GM20000 (cell line): ENCODE measurements at places on chromosomes 2 and 18.

GRCh38 chr2:214995926-214996670 lies 142.3 kb downstream of the ABCA12 start:
- peak; percentile 51 for DNase-seq

DNA sequence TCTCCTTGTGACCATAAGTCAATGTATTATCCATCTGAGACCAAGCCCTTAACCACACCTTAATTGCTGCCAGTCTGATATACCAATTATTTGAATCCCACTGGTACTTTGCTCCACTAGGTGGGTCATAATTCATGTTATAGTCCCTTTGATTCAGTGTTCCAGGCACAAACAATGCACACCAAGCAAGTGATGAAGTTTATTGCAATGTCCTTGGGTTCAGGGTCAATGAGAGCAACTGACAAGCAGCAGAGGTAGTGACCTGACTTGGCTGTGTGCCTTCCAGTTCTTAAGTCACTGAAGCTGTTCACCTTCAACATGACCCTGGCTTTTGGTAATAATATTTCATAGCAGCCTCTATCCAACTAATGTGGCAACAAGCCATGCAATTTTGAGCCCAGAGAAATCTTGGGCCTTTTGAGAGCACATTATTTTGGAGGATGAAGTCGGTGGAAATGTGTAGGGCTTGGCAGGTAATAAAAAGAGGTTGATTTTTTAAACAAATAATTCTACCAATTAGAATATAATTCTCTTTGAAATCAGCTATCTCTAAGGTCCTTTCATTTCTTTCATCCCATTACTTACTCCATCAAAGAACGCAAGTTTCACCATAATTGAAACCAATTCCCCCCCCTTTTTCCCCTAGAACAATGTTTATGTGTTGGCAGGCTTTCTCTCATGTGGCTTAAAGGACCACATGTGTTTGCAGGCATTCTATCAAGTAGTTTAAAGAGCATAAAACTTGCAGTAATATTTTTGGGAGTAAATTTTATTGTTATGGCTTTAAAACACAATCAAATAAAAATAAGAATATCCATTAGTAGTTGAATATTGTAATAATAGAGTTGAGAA lies 3.1 kb upstream of the CPO start:
- no peak for DNase-seq

GRCh38 chr2:235553291-235553690 lies 59.4 kb downstream of the AGAP1 start:
- no peak for DNase-seq

DNA sequence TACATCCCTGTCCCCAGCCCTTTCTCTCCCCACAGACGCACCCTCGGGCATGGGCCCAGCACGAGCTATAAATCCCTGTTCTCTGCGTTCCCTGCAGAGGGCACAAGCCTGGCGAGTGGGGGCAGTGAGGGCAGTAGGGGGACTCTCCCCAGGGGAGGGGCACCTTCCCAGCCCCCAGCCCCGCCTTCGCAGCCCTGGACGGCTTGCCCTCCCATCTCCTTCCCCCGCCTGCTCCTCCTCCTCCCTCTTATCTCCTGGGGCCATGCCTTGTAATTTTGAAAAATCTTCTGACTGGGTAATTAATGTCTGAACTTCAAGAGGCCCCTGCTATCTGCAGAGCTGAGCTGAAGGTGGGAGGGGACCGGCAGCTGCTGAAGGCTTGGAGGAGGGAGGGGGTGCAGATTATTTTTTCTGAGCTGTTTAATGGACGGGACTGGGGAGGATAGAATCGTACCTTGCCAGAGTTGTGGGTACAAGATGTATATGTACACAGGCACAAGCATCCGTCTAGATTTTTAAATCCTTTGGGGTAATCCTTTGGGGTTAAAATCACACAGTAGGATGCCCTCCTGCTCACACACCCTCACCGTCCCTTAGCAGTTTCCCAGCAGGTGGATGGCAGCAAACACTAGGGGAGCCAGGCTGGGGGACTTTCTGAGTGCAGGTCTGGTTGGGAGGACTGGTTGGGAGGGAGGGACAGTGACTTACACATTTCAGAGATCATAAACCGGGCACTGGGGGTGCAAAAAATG lies 121.9 kb downstream of the SMAD7 start:
- no peak for DNase-seq

DNA sequence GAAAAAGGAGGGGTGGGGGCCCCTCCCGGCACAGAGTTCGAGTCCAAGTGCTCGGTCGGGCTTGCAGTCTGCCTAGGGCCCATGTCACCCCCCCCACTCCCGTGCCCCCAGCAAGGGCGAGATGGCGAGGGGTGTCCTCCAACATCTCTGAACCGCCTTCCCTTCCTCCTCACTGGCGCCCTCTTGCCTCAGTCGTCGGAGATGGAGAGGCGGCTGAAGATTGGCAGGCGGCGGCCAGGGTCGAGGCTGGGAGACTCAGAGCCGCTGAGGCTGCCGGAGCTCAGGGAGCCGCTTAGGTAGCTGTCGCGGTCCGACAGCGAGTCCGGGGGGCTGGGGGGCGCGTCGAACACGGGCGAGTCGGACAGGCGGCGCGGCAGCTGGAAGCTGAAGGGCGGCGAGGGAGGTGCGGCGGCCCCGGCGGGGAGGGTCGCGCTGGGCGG lies 2.3 kb downstream of the ZFP36L2 start:
- DNase-seq = peak; percentile 66

DNA sequence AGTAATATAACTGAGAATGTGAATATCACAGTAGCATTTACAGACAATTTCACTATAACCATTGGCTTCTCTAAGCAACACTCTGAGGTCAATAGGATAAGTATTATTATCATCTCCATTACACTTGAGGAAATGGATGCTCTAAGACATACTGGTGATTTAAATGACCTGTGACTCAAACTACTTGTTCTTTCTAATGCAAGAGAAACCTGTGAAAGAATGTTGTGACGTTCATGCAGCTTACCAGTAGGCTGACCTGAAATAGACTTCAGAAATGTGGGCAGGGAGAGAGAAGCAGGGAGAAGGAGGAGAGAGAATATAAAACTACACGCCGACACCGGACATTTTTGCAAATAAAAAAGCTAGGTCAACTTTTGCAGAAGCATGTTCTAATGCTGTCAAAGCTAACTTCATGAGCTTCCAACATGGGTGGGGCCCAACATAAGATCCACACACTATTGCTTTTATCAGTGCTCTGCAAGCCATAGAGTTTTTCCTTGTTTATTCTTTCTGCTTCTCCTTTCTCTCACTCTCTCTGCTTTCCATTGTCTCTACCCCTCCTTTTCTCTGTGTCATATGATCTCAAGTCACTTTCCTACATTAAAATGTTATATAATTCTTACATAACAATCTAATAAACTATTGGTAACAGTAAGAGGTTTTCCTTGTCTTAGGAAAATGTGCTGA lies 217.6 kb upstream of the FN1 start:
- DNase-seq = no peak

GRCh38 chr2:233708942-233709341 lies 3.8 kb upstream of the UGT1A5 start:
- no peak for DNase-seq

GRCh38 chr2:29983308-29983707 lies 61.9 kb upstream of the ALK start:
- no peak for DNase-seq

DNA sequence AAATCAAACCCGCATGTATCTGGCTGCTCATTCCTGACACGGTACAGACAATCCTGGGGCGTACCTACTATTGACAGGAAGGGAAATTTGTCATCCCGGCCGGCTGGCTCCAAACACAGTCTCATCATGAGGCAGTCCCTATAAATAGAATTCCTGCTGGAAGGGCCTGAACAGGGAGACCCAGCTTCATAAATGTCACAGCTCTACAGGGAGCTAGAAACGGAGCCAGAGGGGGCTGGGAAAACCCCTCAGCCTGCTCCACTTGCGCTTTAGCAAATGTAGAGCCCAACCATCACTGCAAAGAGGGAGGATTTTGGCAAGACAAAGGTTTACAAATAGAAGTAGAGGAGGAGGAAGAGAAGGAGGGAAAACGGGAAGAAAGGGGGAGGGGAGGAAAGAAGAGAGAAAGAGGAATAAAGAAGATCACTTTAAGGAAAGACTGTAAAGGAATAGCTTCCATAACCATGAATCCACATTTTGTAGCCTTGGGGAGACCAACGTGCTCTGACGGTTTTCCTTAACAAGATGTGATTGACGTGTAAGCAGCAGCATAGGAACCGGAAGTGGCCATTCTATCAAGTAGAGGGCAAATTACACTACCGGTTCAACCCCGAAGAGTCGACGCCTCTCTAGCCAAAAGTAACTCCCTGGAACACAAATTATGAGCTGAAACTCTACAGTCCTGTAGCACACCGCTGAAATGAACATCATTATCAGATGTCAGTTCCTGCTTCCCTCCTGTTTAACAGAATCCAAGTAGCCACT lies 56.8 kb upstream of the TTN start:
- no peak for DNase-seq

- DNase-seq = no peak
Observed at GRCh38 chr2:191231995-191232394, 13.2 kb upstream of the MYO1B start.

GRCh38 chr2:20333738-20334137 lies 16.9 kb downstream of the PUM2 start:
- DNase-seq = no peak

GRCh38 chr18:50644807-50645206 lies 84.9 kb downstream of the MAPK4 start:
- no peak for DNase-seq

- no peak for DNase-seq
Observed at GRCh38 chr2:86026744-86027065, 79.0 kb downstream of the POLR1A start.

DNA sequence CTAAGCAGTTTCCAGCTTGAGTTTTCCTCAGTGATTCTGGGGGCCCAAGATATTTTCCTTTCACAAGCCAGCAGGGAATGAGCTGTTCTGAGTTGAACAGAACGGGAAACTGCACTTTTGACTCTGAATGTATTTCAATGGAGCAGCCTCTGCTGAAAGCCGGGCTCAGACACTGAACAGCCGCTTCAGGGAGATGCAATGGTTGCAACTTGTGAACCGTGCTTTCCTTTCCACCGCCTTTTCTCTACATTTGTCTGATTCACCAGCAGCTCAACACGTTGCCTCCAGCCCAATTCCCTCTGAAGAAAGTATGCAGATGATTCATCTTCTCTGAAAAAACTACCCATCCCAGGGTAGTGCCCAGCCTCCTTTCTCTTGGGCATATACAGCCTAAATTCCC lies 119.3 kb upstream of the PKDCC start:
- DNase-seq = no peak

- DNase-seq = no peak
Observed at GRCh38 chr2:239638376-239638775, 237.6 kb upstream of the HDAC4 start.

DNA sequence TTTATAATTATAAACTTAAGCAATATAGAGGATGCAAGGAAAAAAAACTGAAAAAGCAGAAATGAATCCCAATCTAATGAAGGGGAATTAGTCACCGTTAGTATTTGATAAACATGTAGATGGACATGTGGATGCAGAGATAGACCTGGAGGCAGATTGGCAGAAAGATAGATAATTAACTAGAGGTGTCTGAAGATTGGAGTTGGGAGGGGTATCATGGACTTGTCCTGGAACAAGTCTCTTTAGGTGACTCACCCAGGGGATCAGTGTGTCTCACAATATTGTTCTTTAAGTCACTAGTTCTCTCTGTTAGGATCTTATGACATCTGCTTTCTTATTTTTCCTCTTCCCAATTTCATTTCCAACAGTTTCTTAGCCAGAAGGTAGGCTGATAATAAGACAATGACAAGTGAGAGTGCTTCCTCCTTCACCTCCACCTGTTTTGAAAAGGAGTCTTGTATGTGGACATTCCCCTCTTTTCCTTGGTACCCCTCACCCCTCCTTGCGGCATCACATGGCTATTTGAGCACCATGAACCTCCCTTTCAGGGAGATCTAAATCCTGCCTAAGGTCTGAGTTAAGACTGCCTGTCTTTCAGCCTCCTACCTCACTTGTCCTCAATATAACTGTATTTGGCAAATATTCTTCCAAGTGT lies 987.7 kb downstream of the TSN start:
- no peak for DNase-seq

GRCh38 chr2:105032476-105032875 lies 5.4 kb upstream of the MRPS9 start:
- no peak for DNase-seq

DNA sequence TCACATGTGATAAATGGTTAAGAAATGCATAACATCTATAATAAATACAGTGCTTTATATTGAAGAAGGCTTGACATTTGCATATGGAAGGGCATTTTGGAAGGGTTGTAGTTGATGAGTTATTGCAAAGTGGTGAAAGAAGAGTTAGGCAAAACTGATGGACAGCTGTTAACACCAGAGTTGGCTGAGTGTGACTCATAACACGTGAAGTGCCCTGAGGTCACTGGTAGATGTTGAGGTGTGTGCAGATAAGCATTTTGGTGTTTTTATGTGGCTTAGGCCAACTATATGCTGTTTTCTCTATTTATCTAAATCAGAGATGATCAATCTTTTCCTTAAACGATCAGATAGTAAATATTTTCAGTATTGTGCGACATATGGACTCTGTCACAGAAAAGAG lies 154.3 kb upstream of the KCNH7 start:
- DNase-seq = no peak

DNA sequence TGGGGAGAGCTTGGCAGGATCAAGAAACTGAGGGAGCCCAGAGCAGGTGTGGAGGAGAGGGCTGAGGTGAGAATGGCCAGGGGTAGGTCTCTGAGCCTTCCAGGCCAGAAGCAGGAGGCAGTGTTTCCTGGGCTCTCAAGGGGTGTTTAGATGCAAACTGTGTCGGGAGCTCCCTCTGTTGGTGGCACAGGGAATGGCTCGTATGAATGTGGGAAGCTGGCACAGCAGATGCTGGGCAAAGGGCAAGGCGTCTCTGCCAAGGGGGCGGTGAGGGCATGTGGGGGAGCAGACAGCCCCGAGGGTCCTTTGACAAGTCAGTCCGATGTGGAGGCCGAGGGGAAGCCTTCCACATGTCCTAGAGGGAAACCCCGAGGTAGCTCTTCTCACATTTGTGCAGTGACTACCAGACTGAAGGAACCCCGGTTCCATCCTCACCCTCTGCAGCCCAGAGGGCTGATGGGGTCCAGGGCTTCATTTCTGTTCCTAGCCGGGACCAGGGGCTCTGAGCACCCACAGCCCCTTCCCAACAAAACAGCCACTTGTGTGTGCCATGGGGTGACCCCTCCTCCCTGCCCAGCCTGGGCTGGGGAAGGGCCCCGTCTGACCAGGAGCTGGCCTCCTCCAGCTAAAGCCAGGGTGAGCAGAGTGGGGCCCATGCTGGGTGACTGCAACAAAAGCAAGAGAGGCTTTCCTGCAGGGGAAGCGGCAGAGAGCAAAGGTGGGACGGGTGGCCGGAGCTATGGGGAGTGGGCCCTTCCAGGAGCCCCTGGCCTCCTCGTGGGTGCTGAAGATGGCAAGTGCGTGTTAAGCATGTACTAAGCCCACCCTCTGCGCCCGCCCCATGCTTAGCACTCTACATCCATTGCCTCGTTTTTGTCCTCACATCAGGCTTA lies 103.4 kb downstream of the SEPTIN10 start:
- DNase-seq = peak; percentile 84
